ENCODE measurements at places on chromosomes 12 and 14.

GRCh38 chr12:112627851-112628250 is 163.7 kb upstream of the RPH3A start:
- no peak for DNase-seq

- DNase-seq: no peak
Observed at GRCh38 chr14:20219033-20219432, 4.5 kb upstream of the OR11H6 start.

- no peak for DNase-seq
Observed at GRCh38 chr12:92089559-92089958, 56.1 kb downstream of the BTG1 start.

GRCh38 chr14:64758691-64759554 is 54.7 kb downstream of the PLEKHG3 start:
- DNase-seq: no peak

DNA sequence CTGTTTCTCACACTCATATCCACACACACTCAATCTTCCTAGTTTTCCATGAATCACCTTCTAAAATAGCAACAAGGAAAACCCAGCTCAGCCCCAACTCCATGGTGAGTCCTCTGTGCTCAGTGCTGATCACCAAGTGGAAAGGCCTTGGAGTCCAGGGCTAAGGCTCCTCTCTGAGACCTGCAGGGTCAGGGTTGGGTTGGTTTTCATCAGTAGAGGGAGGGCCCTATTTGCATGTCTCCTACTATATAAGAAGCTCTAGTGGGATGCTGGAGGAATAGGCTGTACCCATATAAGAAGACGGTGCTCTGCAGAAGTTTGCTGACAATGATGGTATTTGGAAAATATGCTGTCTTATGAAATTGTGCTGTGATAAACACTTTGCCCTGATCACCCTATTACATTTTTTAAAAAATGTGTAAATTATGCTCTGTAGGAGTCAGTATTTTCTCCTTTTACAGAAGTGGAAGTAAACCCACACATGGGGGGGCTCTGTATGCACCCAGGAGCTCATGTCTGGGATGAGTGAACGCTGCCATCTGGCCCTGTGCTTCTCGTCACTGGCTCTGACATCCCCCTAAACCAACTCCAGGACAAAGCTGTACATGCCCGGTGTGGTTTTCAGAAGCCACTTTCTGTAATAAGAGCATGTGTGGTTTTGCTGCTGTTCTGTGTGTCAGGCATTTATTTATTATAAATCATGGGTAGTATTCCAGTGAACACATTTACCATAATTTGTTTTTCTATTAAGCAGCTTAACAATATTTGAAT is 536.3 kb downstream of the TMEM121 start:
- no peak for DNase-seq

GRCh38 chr14:94853920-94854319 is 84.0 kb upstream of the GSC start:
- DNase-seq: no peak

DNA sequence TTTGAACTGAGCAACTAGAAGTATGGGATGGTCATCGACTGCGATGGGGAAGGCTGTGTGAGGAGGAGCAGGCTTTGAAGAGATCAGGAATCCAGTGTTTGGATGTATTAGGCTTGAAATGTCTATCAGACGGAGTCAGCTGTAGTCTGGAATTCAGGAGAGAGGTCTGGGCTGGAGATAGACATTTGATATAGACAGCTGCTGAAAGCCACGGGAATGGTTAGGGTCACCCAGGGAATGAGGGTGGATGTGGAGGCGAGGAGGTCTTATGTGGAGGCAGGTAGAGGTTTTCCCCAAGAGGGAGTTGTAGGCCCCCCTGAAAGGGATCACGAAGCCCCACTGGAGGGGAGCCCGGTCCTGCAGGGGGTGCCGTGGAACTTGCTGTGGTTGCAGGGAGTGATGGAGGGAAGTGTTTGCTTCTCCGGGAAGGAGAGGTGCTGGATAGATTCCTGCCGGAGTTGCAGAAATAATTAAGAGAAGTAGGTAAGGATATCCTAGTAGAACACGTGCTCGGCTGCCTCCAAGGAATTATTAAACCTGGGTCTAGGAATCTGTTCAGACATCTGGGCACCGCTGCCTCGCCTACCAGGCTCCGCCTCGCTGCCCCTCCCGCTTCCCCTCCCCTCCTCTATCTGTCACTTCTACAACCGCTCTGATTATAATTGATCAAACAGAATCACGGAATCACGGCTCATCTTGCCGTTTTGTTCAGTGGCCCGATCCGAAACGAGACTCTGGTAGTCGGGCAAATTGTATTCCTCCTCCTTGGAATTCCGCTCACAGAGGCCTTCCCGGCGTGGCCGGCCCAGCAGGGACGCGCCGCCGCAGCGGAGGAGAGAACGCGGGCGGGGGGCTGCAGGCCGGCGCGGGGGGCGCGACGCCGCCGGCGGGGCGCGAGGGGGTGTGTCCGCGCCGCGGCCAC is 826 bp upstream of the CACNA1C start:
- no peak for DNase-seq

DNA sequence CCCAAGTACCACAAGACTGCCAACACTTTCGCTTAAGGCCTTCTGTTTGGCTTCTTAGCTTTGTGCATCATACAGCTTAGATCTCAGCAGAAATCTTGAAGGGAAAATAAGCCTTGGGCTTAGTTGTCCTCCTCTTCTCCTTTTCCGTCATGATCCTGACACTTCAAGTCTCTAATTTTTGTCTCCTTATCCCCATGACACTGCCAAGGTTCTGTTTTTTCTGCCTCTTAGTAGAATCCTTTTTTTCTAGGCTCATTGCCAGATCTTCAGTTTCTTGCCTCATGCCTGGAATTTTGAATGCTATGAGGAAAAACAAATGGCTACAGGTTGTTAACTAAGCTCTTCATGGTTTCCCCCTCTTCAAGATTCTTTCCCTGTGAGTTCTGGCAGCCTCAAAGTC is 450.4 kb downstream of the LRFN5 start:
- DNase-seq: no peak

DNA sequence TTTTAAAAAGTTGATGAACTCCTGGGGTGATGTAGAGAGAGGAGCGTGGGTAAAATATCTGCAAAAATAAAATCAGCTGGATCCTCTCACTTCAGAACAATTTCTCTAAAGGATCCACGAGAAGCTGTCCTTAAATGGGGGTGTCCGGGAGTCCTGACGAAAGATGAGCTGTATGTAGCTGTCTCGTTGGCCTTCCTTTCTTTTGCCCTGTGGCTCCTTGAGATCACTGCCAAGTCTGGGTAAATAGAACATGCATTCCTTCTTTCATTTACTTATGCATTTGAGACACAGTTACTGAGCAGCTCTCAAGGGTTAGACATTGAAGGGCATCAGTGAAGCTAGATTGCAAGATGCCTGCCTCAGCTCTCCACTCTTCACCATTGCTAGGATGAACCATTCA is 35.2 kb upstream of the TXNRD1 start:
- DNase-seq: no peak

- DNase-seq: no peak
Observed at GRCh38 chr14:67516676-67517075, 16.4 kb upstream of the PLEKHH1 start.

- peak; percentile 63 for DNase-seq
Observed at GRCh38 chr14:105420101-105420973, 710 bp downstream of the MTA1 start.

- DNase-seq: no peak
Observed at GRCh38 chr12:106692896-106693820, 81.3 kb upstream of the RIC8B start.

- DNase-seq: no peak
Observed at GRCh38 chr12:2083008-2083407, 30.2 kb downstream of the CACNA1C start.

DNA sequence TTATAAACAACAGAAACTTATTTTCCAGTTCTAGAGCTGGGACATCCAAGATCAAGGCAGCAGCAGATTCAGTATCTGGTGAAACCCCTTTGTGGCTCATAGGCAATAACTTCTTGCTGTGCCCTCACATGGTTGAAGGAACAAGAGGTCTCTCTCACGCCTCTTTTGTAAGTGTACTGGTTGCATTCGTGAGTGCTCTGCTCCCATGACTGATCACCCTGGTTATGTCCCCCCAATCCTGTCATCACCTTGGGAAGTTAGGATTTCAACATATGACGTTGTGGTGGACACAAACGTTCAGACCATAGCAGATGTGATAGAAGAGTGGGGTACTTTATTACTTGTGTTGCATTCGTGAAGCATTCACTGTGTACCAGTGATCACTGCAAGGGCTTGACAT is 184.0 kb downstream of the SRGAP1 start:
- no peak for DNase-seq

DNA sequence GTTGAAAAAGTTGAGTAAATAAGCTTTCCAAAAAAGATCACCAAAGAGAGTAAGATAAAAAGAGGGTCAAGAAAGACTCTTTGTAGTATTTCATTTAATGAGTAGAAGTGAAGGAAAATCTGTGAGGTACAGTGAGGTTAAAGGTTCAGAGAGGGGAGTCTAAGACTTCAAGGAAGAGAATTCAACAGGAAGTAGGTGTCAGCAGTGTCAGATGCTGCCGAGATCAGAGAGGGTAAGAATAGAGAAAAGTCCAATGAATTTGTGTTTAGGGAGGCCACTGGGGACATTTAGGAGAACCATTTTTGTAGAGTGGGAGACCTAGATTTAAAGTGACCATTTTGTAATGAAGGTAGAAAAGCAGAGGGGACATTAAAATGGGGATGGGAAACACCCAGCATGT is 71.6 kb upstream of the KRAS start:
- no peak for DNase-seq

DNA sequence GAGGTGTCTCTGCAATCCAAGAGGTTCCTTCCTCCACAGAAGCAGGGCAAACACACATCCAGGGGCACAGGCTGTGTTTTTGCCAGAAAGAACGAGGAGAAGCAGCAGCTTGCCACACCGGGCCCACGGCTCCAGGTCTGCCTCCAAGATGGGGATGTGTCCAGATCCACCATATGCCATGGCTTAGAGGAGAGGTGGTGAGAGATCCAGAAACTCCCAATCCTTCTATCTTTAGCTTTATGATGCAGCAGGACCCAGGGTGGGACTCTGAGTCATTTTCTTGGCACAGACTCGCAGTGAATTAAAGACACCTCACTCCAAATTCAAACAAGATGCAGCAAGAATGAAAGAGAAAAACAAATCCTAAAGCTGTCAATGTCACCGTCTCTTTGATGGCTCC is 481.4 kb upstream of the TMEM132C start:
- no peak for DNase-seq

DNA sequence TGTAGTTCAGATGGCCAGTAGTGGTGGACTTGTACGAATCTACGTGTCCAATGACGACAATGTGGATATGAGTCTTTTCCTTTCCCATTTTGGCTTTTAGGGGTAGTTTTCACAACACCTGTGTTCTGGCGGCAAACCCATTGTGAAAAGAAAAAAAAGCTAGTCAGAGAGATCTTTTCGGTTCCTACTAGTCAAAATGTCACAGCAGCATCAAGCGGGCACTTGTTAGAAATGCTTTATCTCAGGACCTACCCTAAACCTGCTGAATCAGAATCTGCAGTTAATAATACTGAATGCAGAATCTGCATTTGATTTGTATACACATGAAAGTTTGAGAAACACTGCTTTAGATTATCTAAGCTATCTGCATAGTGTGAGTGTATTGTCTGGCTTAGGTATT is 18.3 kb downstream of the AEBP2 start:
- no peak for DNase-seq

- DNase-seq: no peak
Observed at GRCh38 chr14:74959596-74960180, 4.3 kb upstream of the PGF start.

DNA sequence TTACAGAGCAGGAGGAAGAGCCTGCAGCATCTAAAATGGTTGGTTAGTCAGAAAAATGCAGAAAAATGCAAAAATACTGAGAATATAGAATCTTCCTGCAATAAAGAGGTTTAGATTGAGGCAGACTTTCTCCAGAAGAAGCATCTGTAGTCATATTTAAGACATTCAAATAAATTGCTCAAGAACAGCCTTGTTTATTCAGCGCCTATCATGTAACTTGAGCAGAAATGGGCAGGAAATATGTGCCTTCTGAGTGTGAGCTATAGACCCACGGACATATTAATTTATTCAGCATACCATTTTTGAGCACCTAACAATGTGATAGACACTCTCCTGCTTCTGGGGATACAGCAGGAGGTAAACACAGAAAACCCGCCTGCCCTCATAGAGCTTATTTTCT is 102.0 kb upstream of the HIF1A start:
- no peak for DNase-seq

GRCh38 chr14:101840649-101841369 is 79.3 kb downstream of the PPP2R5C start:
- DNase-seq: no peak

- no peak for DNase-seq
Observed at GRCh38 chr12:63845726-63846125, 1.2 kb downstream of the SRGAP1 start.

DNA sequence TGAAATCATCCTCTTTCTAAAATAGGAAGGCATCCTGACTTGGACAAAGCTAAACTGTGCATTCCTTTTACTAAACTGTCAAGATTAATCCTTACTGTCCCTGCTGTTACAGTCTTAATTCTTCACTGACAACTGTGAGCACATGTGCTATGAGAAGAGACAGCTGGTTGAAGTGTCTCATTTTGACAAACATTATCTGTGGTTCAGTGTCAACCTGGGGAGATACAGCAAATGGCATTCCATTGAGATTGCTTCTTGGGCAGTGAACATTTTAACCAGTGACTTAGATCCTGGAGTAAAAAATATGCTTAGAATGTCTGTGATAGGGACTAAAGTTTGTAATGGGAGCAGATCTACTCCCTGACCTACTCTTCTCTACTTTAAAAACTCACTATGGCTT is 552.6 kb upstream of the ATP2B1 start:
- DNase-seq: no peak

DNA sequence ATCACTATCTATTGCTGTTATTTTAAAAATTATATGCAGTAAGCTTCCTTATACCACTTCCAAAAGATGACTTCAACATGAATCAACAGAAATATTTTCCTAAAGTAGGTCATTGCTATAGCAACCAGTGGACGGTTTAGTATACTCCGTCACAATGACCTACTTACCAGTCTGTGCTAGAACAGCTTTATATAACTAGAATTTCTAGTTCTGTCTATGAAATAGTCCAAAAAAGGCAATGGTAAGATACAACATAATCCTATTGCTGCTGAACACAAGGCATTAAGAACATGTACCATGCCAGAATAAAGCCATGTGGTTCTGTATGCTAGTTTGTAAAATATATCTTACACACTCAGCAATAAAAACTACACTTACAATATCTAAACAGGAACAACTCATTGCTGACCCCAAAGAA is 40.7 kb upstream of the MTERF2 start:
- DNase-seq: no peak
